COR-L47 (cell line): ENCODE measurements at places on chromosomes 7 and 10.

- DNase-seq, result no peak
Observed at GRCh38 chr7:89336121-89336520, 540.6 kb upstream of the TEX47 start.

DNA sequence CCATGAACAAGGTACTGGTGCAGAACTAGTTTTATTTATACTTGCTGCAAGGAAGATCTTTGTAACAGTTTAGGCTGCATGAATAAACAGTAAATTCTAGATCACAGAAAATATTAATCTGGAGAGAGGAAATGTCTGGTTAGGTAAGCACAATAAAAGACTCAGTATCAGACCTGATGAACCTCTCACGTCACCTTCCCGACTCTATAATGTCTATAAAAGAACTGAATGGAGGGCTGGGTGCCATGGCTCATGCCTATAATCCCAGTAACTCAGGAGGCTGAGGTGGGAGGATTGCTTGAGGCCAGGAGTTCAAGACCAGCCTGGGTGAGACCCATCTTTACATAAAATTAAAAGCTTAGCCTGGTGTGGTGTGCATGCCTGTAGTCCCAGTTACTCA is 65.9 kb downstream of the FAM171A1 start:
- DNase-seq, result no peak

DNA sequence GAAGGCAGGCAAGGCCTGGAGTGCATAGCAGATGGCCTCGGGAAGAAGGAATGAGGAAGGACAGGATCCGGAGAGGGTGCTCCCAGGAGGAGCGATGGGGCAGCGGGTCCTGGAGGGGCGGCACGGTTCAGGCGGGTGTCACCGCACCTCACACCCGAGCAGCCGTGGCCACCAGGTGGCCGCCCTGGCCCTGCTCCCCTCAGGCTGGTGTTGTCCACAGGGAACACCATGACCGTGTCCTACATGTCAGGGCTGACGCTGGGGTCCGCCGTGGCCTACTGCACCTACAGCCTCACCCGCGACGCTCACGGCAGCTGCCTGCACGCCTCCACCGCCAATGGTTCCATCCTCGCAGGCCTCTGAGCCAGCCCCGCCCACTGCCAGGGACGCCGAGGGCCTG is 19.8 kb downstream of the SLC29A4 start:
- no peak for DNase-seq

- no peak for DNase-seq
Observed at GRCh38 chr7:81173766-81174281, 255.0 kb upstream of the SEMA3C start.

GRCh38 chr7:124422081-124422480 is 343.5 kb downstream of the GPR37 start:
- no peak for DNase-seq

DNA sequence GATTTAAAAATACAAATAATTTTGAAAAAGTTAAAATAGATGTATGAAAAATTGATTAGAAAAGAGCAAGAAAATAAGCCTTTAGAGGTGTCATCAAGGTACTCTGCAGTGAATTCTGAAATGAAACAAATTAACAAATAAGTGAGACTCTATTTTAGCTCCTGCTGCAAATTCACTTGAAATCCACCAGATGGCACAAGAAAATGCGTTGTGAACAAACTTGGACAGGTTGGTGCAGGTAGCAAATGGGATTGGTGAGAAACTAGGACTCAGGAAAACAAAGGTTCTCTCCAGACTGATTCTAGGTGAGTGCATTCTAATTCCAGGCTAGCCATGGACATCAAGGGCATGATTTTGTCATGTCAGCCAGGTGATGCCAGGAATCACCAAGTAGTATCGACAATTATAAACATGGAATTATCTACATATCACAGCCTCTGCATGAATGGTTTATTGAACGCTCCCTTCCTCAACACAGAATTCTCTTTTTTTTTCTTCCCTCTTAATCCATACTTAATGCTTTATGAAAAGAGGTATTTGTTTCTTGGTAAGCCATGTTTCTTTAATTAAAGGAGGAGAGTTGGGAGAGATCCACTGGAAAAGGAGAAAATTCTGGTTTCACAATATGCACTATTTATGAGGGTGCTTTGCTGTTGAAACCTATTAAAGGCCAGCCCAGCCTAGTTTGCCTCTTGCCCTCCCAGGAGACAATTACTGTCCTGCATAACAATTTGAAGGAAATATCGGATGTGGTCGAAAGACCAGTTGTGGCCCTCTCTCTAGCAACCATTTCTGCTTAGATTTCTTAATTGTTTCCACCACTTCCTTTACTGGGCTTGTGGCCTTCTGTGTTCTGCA is 118.1 kb downstream of the ZNF365 start:
- peak; percentile 32 for DNase-seq

- DNase-seq, result no peak
Observed at GRCh38 chr7:50261593-50261992, 42.9 kb upstream of the IKZF1 start.

DNA sequence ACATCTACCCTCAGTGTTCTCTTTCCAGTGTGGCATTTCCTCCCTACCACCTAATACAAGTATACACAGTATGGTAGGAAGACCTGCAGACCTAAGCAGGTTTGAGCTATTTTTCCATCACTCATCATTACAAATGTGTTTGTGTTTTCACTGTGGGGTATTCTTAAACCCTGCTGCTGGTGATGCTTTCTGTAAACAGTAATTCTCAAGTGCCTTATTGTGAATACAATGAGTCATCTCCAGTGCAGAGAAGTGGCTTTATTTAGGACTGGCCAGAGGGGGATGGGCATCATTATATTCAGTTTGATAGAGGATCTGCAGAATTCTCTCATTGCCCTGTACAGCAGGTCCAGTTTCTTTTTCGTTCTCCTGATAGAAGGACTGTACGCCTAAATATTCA is 63.7 kb downstream of the GRM8 start:
- peak; percentile 30 for DNase-seq

- no peak for DNase-seq
Observed at GRCh38 chr7:924541-925231, 29.8 kb downstream of the ADAP1 start.
